Caudate nucleus (tissue), 63 donors: ENCODE measurements at places on chromosomes 12 and 14.

GRCh38 chr14:100547633-100548294 lies 39.5 kb downstream of the BEGAIN start:
- DNase-seq: no peak

- DNase-seq: no peak
Measured at GRCh38 chr12:106760184-106760531, 14.3 kb upstream of the RIC8B start.

DNA sequence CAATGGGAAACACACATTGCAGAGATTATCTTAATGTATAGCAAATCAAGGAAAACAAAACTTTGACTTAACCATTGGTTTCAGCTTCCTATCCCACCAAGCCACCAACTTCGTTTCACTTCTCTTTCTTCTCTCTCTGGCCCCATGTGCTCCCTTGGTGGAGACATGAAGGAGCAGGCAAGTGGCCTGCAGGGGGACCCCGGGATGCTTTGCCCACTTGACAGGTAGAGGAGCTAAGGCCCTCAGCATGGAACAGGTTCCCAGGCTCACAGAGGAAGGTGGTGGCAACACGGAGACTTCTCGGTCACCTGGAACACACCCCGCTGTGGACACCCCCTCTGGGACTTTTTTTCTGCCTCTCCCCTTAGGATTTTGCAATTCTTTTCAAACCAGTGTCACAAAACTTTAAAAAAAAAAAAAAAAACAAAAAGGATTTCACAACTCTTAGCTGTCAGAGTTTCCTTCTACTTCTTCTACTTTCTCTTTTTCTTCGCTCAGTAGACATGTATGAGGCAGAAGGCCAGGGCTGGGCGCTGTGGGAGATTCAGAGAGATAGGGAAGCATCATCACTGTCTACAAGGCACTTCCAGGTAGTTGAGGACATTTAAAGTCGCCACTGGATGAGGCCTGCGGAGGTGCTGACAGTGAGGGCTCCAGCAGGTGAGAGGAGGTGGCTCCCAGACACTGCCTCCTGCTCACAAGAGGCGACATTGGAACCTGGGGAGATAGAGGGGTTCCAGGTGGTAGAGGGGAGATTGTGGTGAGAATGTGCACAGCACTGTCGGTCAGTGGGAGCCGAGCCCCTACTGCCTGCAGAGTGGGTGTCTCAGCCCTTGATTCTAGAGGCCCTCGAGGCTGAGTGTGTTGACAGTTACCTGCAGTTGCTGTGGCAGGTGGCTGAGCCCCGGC lies 119.6 kb downstream of the GCH1 start:
- DNase-seq: no peak

GRCh38 chr12:26938701-26939062 lies 412 bp downstream of the FGFR1OP2 start:
- DNase-seq: no peak

DNA sequence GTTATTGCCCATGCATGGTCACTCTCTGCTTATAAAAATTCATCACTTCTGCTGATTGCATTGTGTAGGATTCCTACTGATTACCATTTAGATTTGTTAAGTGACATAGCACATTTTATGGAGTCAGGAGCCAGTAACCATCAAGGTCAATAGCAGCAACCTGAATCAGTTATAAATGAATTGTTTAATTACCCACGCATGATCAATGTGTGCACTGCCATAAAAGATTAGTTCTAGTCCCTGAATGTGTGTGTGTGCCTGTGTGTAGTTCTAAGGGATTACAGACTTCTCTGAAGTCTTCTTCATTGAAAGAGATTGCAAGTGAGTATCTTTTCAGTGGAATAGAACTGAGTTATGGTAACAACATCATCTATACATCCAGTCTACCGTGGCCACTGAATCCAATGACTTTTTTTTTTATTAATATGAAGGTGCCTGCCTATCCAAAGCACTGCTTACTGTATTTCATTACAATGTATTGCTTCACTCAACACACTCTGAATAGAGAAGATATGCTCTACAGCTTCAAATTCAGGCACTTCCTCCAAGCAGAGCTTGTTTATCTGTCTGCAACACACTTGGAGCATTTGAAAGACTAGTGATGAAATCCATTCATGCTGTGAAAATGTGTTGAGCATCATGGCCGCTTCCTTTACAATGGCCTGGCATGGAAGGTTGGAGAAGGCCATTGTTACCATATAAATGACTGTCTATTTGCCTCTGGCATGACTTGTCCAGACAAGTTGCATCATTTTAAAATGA lies 381.7 kb downstream of the DIO2 start:
- DNase-seq: no peak

- DNase-seq: no peak
Measured at GRCh38 chr14:34983148-34983760, 462 bp downstream of the SRP54 start.
